ENCODE measurements at places on chromosomes 13 and 19.

GRCh38 chr13:104592545-104593250 is 1526.5 kb upstream of the SLC10A2 start:
- DNase-seq: no peak

DNA sequence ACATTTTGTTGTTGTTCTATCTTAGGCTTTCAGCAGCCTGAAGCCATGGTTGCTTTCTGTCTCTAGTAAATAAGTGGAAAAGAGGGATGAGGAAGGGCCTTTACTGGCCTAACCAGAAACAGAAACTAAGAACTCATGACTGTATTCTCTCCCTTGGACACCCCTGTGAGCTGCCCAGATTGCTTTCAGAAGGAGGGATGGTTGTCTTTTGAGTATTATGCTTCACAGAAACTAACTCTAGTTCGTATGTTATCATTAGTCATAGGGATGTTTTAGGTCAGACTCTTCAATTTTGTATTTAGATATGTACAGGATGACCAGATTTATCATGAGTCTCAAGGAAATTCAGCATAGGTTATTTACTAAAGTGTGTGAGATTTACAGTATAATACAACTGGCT is 17.5 kb downstream of the BORA start:
- DNase-seq: no peak

DNA sequence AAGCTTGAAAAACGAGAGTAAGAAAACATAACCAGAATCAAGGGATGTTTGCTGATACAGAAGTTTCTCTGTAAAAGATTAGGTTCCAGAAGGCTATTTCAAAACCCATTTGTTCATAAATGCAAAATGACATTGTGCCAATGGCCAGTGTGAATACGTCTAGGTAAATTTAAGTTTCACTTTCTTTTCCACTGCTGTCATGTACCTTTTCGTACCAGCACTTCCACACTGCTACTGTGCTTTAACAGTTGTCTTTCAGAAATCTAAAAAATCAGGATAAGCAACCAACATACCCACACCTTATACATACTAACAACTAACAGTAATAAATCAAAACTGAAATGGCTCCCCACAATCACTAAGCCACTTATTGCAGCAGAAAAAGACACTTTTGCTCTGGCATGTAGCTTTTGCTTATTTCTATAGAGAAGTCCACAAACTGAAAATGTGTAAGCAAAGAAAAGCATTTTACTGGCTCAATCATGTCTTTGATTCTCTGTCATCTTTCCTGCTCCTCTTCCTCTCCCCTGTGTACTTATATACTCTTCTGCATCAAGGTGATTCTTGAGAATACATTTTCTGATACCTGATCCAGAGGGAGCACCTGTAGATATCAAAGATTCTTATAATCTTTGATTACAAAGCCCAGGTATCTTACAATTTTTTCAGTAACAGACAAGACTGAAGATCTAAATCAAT is 34.3 kb downstream of the ELF1 start:
- DNase-seq: no peak

DNA sequence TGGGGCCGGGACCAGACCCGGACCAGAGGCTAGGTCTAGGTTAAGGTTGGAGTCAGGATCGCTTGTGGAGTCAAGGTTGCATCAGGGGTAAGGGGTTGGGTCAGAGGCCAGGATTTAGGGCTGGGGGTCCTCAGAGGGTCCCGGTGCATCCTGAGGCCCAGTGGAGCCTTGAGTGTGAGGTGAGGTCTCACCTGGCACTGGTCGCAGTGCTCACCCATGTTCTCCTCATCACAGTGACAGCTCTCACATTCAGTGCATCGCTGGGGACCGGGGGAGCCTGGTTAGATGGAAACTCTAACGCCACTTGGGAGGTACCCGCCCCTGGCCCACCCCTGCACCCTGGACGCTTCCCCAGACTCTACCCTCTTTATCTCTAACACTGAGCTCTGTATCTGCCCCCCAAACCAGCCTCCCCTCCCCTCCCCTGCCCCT is 3.1 kb downstream of the HRC start:
- no peak for DNase-seq

GRCh38 chr19:13817615-13818371 is 22.6 kb downstream of the ZSWIM4 start:
- peak; percentile 64 for DNase-seq

DNA sequence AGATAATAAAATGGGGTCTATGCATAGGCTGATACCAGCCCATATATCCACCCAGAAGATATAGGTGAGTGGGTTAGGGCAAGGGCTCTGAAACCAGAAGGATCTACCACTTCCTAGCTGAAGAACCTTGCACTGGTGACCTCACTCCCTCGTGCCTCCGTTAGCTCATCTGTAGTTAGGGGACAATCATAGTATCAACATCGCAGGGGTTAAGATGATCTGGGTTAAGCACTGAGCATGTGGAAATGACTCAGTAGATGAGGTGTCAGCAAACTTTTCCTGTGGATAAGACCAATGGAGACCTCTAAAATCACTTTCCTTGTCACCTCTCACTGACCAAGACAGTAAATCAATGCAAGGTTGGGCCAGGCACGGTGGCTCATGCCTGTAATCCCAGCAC is 30.5 kb downstream of the TNFSF14 start:
- DNase-seq: no peak

GRCh38 chr13:101942038-101942437 is 459.8 kb downstream of the FGF14 start:
- DNase-seq: no peak

GRCh38 chr19:46429999-46430398 is 1.3 kb upstream of the PNMA8C start:
- no peak for DNase-seq

GRCh38 chr13:107680115-107680514 is 535.2 kb downstream of the LIG4 start:
- no peak for DNase-seq

- no peak for DNase-seq
Measured at GRCh38 chr13:37225414-37226070, 120.1 kb upstream of the CSNK1A1L start.

DNA sequence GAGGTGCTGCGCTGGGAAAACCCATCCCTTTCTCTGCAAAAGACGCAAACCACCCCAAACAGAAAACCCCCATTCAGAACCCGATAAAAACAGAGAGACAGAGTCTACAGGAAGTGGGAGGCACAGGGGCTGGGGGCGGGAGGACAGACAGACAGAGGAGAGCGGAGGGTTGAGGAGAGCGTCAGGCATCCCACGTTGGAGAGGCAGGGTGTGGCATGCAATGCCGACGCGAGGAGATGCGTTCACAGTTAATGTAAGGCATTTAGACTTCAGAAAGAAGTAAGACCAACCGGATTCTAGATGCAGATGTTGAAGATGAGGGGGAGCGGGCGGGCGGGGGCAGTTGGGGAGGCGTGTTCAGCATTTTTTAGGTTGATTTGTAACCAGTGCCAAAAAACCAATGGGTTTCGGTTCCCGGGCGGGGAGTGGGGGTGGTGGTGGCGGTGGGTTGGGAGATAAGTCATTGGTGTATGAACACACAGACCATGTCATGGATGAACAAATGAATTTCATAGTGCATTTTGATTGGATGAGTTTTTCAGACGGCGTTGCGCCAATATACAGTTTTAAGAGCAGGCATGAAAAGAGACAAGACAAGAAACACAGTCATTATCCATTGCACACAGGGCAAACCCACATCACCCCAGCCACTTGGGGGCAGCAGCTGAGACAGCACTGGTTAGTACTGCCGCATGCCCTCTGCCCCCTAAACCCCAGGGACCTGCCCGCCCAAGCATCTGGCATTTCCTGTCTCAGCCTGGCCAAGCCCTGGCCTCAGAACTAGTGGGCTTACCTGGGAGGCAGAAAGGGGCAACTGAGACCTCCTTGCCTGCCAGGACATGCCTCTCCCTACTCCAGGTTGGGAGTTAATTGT is 91.3 kb downstream of the IER2 start:
- no peak for DNase-seq

DNA sequence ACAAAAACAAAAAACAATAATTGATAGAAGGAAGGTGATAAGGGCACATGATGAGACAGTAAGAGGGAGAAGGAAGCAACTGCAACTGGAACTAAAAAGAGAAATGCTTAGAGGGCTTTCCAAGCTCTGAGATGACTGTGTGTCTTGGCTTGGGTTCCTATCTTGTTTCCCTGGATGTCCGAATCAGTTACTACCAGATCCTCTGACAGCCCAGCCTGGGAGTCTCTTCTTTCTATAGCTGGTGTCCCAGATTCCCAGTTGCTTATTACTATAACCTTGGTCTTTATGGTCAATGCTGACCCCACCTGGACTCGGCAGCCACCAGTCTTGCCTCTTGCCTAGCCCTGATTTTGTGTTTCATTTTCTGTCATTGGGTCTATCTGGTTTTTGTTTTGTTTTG is 116.4 kb downstream of the RFC3 start:
- no peak for DNase-seq

- DNase-seq: no peak
Measured at GRCh38 chr13:35524171-35524570, 47.7 kb upstream of the MAB21L1 start.

DNA sequence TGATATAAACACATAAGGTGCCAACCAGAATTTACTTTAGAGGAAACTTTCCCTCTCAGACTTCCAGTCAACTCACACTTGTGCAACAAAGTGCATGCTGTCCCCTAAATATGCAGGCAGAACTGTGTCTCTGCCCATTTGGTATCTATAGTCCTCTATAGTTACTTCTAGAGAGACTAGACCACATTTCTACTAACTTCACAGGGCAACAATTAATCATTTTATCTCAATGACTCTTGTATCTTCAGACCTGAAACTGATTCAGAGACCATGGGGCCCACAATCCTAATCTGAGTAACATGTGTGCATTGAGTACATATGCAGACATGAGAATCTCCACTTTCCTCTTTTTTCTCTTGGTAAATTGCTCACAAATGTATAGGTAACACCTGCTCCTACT is 158.1 kb downstream of the ZNF486 start:
- no peak for DNase-seq

DNA sequence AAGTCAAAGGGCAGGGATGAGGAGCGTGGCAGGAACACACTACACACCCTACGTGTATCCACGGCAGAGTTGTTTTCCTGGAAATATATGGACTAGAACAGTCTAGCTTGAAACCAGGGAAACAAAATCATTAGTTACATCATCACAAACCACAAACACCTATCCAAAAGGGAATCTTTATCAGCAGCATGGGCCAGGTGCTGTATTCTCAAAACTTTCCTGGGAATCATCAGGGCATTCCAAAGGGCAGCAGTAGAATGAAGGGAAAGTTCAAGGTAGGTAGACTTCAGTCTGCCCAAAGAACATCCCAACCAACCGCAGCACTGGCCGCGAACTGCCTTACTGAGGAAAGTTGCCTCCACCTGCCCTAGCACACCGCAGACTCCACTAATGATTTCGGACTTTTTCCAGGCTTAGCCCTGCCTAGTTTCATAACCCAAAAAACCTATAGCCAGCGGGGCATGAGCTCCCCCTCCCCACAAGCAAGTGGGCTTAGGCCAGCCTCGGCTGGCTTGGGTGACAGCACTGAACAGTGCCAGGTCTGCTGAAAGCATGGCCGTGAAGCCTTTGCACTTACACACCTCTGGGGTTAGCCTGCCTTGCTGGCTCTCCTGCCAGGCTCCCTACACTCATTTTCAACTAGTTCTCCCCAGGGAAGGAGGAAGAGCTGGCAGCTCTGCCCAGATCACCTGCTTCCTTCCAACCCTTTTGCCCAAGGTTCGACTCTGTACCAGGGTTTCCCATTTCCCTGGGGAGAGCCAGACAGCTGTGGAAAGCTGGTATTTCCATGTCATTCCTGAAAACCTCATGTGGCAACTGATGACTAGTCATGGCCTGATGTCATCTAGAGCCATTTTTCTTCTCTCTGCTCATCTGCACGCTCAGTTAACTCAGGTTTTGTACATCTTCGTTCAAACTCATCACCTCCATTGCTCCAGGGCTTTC is 77.3 kb upstream of the UBAC2 start:
- no peak for DNase-seq

GRCh38 chr13:51323824-51324511 is 15.5 kb upstream of the SERPINE3 start:
- DNase-seq: no peak

DNA sequence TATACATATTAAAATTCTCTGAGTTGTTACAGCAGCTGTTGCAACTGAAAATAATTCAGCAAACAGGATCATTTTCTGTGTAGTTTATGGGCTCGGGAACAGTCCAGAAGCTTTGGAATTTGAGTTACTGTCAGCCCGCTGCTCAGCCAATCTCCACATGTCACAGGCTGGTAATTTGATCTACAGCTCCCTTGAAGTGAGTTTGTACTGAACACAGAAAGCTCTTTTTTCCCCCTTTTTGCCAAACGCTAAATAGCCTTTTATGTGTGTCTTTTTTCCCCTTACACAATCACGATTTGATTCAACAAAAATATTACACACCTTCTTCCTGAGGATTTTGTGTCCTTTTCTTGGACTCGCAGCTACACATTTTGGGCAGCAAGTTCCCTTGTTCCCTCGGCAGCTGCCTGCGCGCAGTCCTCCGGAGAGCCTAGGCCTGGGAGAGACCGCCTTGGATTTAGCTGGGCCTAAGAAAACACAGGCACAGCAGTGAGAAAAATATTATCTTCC is 371.4 kb downstream of the KCNRG start:
- no peak for DNase-seq

GRCh38 chr13:80527400-80527799 is 186.5 kb upstream of the SPRY2 start:
- DNase-seq: no peak

- no peak for DNase-seq
Measured at GRCh38 chr13:98450026-98450425, 126.9 kb downstream of the STK24 start.

Measured in GM19239 (cell line).